ENCODE measurements at places on chromosomes 12 and 14.

- no peak for DNase-seq
Observed at GRCh38 chr12:45121224-45121623, 70.3 kb upstream of the DBX2 start.

DNA sequence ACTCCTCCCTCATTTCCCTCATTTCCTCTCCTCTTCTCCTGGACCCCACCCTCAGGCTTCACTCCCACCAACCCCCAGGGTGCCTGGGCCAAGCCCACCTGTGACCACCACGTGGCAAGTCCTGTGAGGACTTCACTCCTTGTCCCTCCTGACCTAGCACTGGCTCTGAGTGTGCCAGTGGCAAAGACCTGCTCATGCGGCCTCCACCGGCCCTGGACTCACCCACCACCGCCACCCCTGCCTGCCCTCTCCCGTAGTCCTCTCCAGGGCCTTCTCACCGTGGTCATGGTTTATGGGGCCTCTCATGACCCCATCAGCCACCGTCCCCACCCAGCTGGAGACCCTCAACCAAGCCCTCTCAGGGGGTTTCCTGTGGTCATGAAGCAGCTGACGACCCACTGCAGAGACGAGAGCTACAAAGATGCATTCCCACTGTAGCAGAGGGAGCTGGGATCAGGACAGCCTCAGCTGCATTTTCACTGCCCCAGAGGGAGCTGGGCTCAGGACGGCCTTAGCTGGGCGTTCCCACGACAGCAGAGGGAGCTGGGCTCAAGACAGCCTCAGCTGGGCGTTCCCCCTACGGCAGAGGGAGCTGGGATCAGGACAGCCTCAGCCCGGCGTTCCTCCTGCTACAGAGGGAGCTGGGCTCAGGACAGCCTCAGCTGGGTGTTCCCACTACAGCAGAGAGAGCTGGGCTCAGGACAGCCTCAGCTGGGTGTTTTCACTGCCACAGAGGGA lies 3.2 kb upstream of the C14orf180 start:
- no peak for DNase-seq

DNA sequence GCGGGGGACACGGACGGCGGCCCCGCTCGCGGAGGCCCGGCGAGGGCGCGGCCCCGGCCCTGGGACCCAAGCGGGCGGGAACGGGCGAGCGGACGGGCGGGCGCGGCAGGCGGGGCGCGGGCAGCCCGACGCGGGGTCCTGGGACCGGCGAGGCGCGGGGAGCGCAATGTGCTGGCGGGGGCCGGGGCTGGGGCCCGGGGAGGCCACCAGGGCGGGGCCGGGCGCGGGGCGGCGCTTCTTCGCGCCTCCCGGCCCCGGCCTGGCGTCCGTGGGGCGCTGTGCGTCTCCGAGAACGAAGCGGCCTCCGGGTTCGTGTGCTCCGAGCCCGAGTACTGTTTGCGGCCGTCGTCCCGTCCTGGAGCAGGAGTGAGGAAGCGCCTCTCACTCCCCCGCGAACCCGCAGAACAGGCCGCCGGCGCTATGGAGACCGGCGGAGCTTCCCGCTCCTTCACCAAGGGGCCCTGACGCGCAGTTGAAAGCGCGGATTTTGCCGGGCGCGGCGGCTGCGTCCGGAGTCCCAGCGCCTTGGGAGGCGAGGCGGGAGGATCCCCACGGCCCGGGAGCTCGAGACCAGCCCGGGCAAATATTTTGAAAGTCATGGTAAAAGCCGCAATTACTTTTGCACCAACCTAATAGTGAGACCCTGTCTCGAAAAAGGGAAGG lies 420 bp upstream of the ANKLE2 start:
- DNase-seq: peak; percentile 85

DNA sequence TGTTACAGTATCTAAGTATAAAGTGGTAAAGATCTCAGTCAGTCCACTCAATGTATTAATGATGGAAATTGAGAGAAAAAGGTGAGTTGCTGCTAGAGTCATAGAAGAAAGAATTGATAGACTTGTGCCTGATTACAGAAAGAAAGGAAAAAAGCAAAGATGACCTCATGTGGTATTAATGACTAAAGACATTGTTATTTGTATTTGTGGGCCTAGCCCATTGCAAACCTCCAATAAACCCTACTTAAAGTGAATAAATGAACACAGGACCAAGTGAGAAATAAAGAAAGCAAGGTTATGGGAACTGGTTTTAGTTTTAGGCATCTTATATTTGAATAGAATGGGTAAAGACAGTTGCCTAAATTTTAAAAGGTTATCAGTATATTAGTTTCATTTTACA lies 105.5 kb downstream of the SYT1 start:
- no peak for DNase-seq

DNA sequence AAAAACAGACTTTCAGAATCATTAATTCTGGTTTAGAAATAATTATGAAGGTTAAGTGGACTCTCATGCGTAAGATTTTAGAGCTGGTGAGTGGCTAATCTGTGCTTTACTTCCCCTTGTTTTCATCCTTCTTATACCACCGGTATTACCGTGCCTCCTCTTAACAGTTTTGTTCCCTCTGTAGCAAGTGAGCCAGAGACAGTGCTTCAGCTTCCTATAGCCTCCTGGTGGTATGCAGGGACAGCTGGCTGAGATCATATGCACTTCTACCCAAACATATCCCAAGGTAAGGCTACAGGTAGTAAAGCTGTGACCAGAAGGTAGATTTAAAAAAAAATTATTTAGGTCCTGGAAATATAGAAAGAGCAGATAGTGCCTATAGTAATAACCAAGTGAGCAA lies 55.2 kb downstream of the PDE3A start:
- no peak for DNase-seq

GRCh38 chr12:28130625-28131598 lies 59.3 kb upstream of the CCDC91 start:
- DNase-seq: no peak

GRCh38 chr14:74712499-74713394 lies at the start of the genes AREL1 and FCF1:
Gene AREL1, minus strand, starts transcription at chr14:74713080. Its CDS starts 27,465 bp downstream, at chr14:74685615.
Gene FCF1, plus strand, starts transcription at chr14:74713144. Its CDS starts 54 bp downstream, at chr14:74713198.
- peak; percentile 91 for DNase-seq

GRCh38 chr14:56005191-56006053 lies 112.8 kb upstream of the PELI2 start:
- DNase-seq: no peak

- DNase-seq: no peak
Observed at GRCh38 chr12:45619736-45620135, 109.8 kb upstream of the ARID2 start.

DNA sequence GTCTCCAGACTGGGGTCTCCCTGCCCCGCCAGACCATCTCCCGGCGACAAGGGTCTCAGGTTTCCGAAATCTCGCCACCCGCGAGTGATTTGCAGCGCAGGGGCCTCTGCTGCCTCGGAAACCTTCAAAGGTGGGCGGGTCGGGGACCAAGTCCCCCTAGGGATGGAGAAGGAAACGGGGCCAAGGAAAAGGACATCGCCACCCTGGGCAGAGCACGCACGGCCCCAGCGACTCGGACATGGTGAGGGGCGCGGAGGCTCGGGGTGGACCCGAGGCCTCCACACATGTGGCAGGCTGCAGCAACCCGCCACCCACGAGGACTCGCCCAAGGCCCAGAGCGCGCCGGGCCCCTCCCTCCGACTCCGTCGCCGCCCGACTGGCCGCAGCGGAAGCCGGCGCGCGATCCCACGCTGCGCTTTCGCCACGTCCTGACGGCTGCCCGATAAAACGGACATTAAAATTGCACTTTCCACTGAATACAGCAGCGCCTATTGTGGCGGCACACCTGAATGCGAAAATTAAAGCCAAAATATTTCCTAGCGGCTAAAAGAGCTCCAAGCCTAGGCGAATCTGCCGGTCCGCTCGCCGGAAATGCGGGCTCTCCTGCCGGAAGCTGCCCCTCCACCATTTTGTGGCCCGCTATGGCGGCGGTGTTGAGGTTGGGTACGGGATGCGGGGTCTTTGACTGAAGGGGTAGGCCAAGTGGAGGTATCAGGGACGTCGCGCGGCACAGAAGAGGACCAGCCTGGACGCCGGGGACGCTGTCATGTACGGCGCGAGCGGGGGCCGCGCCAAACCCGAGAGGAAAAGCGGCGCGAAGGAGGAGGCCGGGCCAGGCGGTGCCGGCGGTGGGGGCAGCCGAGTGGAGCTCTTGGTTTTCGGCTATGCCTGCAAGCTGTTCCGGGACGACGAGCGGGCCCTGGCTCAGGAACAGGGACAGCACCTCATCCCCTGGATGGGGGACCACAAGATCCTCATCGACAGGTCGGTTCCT lies at the start of gene SFSWAP:
SFSWAP (plus strand) TSS at position 627 of the 994 bp plus-strand sequence; CDS start at position 767, 140 bp downstream.
- peak; percentile 78 for DNase-seq

GRCh38 chr14:91835920-91836843 lies 31.2 kb downstream of the TC2N start:
- DNase-seq: peak; percentile 84

All from activated CD4-positive, alpha-beta T cell treated with anti-CD3 and anti-CD28 coated beads, Interleukin-2, amount 10 ng/mL, durations not matched to agents 7 days and 5 days (primary cell).